ENCODE measurements at places on chromosomes 1 and 21.

- DNase-seq: no peak
Measured at GRCh38 chr1:235287208-235287882, 40.6 kb downstream of the ARID4B start.

DNA sequence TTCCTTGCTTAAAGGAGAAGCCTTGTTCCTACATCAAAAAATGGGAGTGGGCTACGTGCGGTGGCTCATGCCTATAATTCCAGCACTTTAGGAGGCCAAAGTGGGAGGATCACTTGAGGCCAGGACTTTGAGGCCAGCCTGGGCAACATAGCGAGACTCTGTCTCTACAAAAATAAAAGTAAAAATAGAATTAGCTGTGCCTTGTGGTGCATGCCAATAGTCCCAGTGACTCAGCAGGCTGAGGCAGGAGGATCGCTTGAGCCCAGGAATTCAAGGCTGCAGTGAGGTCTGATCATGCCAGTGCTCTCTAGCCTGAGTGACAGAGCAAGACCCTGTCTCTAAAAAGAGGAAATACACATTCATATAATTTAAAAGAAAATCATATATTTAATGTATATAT, 127.1 kb downstream of the C1orf21 start:
- DNase-seq: no peak

DNA sequence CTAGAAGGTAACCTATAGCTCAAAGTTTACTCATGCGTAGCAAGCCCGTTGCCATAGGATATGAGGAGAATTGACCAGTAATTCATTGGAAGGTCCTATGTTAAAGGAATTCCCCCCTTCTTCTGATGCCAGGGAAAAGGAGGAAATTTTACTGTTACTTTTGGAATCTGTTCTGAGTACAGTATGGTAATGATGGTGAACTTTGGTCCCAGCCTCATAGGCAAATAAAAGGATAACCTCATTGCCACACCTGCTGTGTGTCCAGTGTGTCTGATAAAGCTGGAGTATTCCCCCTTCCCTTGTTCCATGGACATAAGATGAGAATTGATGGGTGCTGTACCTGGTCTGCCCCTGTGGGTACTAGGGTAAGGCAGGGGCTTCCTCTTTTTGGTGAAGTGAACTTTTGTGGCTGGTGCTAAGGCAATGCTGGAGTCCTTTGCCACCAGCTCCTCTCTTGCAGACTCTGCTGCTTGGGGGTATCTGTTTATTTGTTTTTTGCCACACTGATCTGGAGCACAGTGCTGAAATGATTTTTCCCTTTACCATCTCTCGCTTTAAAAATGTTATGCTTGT, 22.2 kb downstream of the MPZ start:
- no peak for DNase-seq

- no peak for DNase-seq
Measured at GRCh38 chr1:33314416-33314815, 6.5 kb downstream of the A3GALT2 start.

DNA sequence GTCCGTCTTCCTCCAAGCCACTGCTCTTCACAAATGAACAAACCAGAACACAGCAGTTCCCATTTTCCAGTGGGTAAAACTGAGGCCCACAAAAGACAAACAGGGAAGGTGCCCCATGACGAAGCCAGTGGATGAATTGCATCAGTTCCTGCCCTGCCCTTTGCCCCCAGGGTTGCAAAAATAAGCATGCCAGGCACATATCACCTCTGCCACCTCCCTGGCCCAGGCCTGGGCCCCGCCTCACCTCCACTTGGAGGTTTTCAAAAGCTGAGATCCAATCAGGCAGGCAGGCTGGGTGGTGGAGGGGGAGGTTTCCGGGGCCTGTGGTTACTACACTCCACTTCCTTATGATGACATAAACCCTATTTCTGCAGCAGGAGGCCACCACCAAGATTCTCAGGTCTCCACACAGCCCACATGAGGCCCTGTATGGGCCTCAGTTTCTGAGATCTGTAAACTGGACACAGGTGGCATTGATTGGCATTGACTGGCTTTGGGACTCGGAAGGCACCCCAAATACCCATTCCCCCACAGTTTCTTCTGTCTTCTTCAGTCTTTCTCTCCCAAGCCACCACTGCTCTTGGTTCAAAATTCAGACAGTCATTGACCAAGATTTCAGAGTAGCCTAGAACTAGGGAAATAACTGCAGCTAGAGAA, 4.1 kb downstream of the KIF21B start:
- peak; percentile 93 for DNase-seq

DNA sequence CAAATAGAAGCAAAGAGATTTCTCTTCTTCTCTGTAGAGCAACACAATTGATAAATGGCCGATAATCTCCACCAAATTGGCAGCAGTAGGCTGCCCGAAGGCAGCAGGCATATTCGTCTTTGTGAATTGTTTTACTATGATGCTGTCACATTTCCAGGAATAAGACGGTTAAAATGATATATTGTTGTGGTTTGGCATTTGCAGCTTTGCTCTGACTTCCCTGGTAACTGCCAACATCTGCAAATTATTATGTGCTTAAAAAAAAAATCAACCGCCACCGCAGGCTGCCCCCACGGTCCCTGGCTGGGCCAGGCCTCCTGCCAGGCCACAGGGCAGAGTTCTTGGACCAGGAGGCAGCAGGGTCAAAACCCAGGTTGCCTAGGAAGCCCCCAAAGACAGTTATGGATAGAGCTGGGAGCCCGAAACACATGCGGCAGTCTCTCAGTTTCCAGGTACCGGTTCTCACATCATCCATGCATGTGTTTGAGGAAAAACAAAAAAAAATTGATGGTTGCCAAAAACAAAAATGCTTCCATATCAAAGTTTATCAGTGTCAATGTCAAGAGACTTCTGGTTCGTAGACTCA, 179.3 kb downstream of the ETS2 start:
- DNase-seq: no peak

DNA sequence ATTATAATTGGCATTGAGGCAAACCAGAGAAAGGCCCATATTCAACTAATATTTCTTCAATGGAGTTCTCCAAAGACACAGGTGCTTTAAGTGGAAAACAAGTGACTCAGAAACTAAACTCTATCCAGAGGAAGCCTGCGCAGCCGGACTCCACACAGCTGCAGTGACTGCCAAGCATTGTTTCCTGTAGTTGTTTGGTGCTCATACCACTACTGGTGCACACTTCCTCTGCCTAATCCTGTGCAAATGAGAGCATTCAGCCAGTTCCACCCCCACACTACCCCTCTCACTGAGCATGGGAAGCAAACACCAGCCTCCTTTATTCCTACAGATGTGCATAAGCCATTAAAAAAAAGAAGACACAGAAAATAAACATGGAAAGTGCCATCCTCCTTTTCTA, 102.9 kb downstream of the VAV3 start:
- DNase-seq: no peak

DNA sequence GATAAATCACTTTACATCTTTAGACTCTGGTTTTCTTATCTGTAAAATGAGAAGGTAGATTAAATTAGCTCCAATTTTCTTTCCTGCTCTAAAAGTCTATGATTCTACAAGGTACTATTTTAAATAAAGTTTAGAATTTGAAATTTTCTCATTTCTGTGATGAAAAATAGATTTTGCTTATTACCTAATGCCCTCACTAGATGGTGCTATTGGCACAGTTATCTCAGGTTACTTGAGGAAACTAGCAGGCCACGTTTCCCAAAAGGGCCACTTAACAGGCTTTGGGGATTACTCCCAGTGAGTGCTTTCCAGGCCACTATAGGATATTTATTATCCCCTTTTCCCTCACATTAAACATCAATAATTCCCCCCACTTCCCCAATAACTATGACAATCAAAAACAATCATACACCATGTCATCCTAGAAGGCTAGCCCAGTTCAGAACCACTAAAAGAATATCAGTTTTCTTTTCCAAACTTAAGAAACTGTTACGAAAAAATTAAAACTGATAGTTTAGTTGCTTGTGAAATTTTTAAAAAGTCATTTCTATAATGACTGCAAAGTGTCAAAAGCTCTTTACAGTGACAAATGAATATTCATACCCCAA, 30.6 kb downstream of the OMA1 start:
- peak; percentile 59 for DNase-seq

- DNase-seq: no peak
Measured at GRCh38 chr1:14704846-14705245, 106.4 kb downstream of the KAZN start.

DNA sequence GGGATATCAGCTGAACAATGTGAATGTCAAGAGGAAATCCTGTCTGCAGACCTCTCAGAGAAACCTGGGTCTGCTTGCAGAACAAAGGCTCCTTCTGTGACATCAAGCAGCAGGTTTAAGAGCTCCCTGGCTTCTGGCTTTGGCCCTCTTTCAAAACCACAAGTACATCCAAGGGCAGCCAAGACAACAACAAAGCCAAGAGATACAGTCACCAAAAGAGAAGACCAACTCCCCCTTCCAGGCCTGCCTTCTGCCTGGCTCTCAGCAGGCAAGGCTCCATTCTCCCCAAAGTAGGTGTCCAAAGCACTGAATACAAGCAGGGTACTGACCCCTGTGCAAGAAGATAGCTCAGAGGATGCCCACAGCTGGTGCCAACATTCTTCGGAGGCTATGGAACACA, 11.5 kb downstream of the BCAR3 start:
- no peak for DNase-seq

GRCh38 chr1:203166192-203166940, 9.3 kb downstream of the MYBPH start:
- peak; percentile 41 for DNase-seq

GRCh38 chr1:110224240-110224995, 14.3 kb downstream of the KCNC4 start:
- no peak for DNase-seq

DNA sequence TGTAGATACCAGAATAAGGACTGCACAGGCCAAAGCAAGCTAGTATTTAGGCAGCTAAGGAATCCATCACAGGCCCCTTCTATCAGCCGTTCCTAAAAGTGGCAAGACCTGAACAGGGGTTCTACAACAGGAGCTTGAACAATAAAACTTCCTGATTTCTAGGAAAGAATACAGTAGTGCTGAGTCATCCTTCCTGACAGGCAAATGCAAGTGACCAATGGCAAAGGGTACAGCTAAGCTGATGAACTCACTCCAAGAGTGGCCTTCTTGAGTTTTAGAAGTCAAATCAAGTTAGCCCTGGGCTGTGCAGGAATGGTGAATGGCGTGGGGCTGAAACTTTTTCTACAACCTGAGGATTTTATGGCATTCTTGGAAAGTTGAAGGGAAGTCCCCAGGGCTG, 112.9 kb downstream of the GREM2 start:
- DNase-seq: no peak

GRCh38 chr1:90186506-90187322, 191.8 kb downstream of the ZNF326 start:
- DNase-seq: no peak

DNA sequence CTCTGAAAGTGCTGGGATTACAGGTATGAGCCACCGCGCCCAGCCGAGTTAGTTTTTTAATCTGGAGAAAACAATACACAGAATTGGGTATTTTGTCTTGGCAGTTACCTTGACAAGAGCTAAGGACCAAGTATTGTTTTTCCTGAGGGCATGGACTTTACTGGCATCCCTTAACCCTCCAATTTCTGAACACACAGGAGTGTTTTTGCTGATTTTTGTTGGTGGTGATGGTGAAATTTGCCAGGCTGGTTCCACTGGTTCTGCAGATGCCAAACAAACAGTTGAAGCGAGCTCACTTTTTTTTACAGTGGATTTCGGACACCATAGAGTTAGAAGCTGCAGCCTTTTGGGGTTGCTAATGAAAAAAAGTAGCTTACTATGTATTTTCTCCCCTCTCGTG, 37.2 kb upstream of the SH3D21 start:
- no peak for DNase-seq

- peak; percentile 15 for DNase-seq
Measured at GRCh38 chr21:32726839-32727686, 750 bp downstream of the SYNJ1 start.

DNA sequence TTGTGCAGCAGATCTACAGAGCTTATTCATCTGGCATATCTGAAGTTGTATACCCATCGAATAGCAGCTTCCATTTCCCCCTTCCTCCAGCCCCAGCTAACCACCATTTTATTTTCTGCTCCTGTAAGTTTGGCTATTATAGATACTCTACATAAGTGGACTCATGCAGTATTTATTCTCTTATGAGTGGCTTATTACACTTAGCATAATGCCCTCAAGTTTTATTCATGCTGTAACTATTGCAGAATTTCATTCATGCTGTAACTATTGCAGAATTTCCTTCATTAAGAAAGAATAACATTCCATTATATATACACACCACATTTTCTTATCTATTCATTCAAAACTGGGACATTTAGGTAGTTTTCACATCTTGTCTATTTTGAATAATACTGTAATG, 30.5 kb upstream of the IFI16 start:
- DNase-seq: no peak

DNA sequence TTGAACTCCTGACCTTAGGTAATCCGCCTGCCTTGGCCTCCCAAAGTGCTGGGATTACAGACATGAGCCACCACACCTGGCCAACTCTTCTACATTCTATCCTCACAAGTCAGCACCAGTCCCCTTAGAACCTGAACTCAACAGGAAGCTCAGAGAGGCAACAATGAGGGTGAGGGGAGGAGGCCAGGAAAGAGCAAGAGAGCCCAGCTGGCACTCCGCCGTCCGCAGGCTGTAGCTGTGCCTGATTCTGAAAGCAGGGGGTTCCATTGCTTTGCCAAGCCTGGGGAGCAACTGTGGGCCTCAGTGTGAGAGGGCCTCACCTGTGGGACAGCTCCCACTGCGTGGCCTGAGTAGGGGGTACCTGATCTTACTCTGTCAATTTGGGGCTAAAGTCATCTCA, 18.7 kb downstream of the STK40 start:
- no peak for DNase-seq

- DNase-seq: no peak
Measured at GRCh38 chr1:2433936-2434655, 21.7 kb upstream of the PEX10 start.

DNA sequence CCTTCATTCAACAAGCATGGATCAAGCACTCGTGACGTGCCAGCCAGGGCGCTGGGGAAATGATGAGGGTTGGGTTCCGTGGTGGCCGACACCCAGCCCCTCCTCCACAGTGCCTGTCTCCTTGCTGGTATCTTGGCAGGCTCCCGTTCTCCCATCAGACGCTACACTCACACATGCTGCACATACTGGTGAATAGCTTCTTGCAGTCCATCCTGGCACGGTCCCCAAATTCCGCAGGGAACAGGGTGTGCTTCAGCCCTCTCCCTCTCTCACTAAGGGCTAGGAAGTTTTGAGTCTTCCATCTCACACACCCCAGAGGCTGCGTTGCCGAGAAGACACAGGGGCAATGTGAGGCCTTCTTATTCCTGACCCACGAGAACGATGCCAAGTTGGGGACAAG, 10.1 kb upstream of the MEF2D start:
- no peak for DNase-seq
